Left forelimb (tissue), 1 donor: ENCODE measurements at places on chromosomes 7 and 10.

DNA sequence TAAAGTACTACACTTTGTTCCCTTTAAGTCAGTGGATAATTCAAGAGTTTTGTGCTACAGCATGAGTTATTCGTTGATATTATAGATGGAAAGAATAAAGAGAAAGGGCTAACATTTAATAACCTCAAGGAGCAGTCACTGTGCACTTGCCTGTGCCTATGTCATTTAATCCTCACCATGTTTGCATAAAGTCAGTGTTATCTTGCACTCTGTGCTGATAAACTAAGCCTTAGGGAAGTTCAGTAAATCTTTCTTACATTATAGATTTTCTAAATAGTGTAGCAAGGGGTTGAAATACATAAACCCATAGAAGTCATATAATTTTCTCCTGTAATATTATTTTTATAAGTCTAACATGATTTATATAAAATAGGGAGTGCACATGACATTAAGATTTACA is 103.1 kb downstream of the TMEM26 start:
- DNase-seq, result no peak

DNA sequence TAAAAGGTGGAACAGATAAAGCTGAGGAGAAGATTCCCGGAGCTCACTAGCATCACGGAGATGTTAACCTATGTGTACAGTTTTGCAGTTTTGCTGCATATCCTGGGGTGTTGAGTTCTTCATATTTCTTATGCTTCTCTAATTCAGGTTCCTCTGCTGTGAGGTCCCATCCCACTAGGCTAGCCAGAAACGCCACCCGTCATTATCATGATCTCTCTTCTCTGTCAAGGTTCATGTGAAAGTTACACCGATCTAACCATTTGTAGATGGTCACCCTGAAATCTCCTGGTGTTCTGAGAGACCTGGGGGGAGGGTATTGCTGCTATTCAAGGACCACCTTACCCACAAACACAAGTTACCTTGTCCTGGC is 136.3 kb downstream of the CCDC71L start:
- DNase-seq, result no peak

DNA sequence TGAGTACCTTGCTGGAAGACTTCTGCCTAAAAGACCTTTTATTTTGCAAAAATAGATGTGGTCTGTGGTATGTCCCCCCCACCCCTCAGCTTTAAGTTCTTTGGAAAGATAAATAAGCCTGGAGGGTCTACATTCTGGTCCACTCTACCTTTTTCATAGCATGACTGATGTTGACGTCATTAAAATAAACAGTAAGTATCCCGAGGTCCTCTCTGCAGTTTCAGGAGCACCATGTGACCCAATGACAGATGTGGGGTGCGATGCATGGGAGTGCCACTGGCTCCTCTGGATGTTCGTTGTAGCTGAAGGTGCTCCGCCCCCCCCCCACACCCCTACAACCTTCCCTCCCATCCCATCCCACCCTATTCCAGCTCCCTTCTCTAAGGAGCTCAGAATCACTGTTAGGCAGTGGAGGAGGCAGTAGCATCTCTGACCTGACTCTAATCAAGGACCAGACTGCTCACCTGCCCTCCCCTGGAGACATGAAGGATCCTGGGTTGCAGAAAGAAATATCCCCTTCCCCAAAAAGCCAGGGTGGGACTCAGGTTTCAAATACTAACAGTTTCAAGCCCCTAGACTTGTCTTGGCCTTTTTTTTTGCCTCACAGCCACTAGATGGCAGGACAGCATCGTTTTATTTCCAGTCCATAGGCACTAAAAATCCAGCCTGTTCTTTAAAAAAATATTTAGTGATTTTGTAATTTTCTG is 25.1 kb downstream of the CASP7 start:
- DNase-seq, result no peak

DNA sequence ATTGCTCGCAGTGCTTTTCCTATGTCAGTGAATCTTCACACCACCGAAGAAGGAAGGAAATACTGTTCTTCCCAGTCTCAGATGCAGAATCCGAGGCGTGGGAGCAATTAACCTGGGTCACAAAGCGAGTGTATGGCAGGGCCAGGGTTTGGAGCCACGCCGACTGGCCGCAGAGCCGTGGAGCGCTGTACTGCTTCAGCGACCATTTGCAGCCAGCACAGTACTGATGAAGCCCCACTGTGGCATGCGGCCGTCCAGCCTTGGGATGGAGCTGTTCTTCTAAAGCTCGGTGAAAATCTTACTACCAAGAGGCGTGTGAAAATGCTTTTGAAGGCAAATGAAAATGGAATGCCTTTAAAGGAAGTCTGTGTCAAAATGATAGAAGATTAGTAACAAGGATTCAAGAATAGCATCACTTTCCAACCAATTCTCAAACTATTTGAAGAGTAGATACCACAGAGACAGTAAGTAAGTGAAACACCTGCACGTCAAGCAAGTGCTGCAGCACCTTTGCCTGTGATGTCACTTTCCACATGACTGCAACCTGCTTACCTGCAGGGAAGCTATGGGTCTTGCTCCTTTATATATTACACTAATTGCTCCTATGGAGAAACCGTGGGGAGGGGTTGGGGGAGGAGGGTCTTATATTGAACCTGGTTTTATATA is 4.9 kb downstream of the PPP2R2D start:
- DNase-seq, result no peak

GRCh38 chr7:117036053-117036669 is 82.9 kb downstream of the ST7 start:
- DNase-seq, result no peak

GRCh38 chr10:72088889-72089575 is 681 bp upstream of the SPOCK2 start:
- DNase-seq, result no peak

- no peak for DNase-seq
Measured at GRCh38 chr7:48140001-48140681, 31.1 kb upstream of the ABCA13 start.

GRCh38 chr7:142134909-142135308 is 23.4 kb downstream of the MGAM2 start:
- DNase-seq, result no peak

- no peak for DNase-seq
Measured at GRCh38 chr10:112956631-112957350, 6.7 kb downstream of the TCF7L2 start.

GRCh38 chr10:72814099-72814790 is 79.3 kb upstream of the OIT3 start:
- no peak for DNase-seq

DNA sequence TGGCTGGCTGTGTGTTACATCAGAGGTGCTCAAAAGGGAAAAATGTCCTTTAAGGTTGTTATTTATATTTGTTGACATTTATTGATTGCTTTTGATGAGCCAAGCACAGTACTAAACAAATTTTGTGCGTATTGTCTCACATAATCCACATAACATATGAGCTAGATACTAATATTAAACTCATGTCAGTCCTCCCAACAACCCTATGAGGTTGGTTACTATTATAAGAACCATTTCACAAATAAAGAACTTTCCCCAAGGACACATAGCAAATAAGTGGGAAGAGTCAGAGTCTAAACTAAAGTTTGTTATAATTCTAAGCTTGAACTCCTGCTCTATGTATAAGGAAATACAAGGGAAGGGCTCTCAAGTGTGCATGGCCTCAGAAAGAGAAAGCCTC is 35.6 kb upstream of the OTUD1 start:
- no peak for DNase-seq
